Ammon's horn (tissue), 1 donor: ENCODE measurements at places on chromosomes 6 and 20.
A peak's percentile ranks its signal among the peaks of the same experiment; 100 is the strongest.

DNA sequence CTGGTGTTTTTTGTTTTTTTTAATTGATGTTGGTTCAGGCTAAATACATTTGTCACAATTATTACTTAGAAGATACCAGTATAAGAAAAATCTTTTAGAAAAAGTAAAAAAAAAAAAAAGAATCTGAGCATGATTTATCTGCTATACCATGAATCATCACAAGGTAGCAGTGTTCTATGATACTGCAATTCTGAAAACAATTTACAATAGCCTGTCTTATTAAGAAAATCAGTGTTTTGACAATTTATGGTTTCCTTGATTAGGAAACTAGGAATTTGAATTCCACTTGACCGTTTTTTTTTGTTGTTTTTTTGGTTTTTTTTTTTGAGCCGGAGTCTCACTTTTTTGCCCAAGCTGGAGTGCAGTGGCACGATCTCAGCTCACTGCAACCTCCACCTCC, 9.3 kb upstream of the MAK start:
- DNase-seq, result no peak

DNA sequence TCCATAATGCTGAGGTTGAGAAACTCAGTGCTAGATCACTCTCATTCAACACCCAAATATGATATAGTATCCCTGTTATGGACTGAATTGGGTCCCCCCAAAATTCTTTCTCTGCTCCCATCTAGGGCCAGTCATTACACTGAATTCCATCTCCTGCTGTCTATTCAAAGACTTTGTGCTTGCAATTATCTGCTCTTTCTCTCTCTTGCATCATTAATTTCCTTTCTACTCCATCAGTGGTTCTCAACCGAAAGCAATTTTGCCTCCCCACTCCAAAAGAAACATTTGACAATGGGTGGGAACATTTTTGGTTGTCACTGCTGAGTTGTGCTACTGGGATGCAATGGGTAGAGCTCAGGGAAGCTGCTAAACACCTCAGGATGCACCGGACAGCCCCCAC, 271.5 kb upstream of the CDYL start:
- no peak for DNase-seq

DNA sequence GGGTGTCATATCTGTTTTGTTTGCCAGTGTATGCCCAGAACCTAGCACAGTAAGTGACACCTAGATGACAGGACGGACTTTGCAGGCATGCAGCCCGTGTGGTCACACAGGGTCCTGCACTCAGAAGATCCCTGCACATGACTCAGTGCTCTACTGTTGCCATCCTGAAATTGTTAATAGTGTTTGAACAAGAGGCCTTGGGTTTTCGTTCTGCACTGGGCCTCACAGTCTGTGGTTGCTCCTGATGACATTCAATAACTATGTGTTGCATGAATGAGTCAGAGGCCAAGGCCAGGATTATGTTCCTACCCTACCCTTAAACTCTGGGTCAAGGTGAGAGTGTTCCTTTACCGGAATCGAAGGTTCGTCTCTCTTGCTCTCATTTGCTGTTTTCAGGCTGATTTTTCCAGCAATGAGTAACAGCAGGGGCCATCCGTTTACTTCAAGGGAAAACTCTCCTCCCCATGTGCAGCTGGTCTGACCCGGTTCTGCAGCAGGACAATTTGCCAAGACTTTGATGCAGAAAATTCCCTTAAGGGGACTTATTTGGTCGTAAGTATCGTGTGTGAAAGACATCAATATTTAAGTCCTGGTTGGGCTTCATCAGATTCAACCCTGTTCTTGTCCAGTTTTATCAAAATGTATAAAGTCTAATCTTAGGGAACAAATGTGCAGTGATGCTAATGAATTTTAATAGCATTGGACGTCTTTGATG, 13.0 kb upstream of the PFDN4 start:
- no peak for DNase-seq

- no peak for DNase-seq
These were observed 100.0 kb downstream of the RWDD2A start for GRCh38 chr6:83292900-83293843.

DNA sequence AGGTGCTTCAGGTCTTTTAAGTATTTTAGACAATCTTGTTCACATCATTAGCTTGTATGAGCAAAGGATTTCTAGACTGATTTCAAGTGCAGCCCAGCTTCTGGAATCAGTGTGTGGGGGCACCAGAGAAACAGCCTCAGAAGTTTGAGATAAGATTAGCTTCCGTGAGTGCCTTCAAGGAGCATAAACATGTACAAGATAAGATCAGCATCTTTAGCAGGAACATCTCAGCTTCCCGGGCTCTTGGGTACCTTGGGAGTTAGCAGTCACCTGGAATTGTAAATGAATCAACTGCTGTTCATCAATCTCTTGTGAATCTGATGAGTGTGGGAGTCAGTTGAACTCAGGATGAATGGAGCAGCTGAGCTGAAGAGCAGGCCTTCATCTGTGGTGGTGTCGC, 12.0 kb upstream of the CITED2 start:
- DNase-seq, result no peak

- no peak for DNase-seq
These were observed 91.5 kb upstream of the BEND6 start for GRCh38 chr6:56863366-56863765.

GRCh38 chr6:140732155-140732554, 1357.7 kb upstream of the CITED2 start:
- no peak for DNase-seq

- DNase-seq, result no peak
These were observed 250.6 kb downstream of the BCKDHB start for GRCh38 chr6:80357081-80357480.

DNA sequence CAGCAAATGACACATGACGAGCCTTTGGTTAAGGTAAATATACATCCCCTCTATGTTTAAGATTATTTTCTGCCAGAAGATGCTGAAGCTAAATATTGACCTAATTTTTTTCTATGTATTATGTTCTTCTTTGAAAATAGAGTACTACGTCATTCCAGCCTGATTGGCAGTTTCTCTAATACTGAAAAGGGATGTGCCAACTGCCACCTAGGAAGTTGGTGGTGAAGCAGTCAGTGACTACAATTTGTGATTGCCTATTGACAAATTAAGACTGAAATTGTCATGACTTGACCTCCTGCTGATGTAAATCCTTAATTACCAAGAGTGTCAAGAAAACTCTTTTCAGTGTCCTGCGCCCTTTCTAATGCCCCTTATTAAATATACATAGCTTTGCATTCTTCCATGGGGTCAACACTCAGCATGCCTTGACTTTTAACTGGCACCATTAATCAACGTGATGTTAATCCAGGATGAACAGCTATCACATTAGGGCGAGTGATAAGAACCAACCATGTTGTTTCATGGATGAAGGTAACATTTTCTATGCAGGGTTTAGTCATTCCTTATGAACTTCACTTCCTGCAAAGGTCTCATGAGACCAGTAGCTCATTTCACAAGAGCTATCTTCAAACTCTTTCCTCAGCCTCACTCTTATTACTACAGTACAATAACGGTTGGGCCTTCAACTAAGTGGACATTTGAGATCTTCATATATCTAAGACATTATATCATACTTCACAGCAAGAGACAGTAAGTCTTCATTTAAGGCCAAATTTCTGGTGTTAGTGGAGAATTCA, 22.5 kb upstream of the SGK1 start:
- no peak for DNase-seq

DNA sequence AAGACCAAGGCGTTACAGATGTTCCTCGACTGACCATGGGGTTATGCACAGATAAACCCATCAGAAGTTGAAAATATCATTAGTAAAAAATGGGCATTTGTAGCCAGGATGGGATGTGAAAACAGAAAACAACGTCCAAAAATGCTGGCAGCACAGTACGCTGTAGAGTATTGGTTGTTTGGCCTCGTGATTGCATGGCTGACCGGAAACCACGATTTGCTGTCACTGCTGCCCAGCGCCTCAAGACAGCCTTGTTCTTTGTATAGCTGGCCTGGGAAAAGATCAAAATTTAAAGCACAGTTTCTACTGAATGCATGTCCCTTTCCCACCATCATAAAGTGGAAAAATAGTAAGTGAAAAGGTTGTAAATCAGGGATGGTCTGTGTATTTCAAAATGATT, 41.9 kb downstream of the MTHFD1L start:
- no peak for DNase-seq

GRCh38 chr6:163554663-163555062, 140.1 kb downstream of the QKI start:
- no peak for DNase-seq

DNA sequence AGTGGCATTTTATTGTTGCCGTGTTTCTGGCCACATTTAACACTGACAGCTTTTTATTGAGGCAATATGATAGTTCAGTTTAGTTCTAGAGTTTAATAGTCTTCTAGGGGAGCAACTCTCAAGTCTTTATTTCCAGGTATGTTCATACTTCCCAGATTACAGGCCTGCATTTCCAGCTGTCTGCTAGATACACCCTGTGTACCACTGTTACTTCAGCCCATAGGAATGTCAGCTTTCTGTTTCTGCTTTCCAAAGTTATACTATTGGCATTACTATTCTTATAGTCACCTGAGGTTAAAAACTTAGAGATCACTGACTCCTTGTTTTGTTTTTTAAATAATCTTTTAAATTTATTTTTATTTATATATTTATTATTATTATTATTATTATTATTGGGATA, 7.6 kb downstream of the ZNF451 start:
- DNase-seq, result no peak

DNA sequence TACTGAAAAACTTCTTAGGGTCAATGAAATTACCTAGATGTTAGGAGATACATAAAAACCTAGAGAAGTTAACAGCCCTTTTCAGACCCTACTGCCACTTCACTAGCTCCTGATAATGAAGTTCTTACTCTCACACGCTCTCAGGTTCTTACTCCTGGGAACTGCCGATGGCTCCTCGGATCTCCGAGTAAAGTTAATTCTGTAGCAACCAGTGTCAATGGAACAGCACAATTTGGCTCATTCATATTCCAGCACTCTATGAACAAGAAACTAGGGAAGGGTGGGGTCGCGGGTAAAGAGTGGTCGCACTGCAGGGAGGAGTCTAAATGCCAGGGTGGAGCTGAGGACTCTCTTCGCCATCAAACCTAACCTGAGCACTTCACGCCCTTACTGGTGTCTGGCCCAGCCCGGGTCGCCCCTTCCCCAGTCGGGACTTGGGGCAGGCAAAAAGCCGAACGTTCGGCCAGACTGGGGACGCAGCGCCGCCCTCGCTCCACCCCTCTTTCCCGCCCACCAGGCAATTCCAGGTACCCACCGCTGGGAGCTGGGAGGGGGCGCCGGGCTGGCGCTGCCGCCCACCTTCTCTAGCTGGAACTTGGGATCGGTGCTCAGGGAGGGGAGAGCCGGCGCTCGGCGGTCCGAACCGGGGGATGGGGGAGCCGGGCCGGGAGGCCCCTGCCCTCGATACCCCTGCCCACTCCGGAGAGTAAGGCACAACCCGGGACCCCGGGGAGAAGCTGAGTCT, 744 bp downstream of the RAB23 start:
- DNase-seq, result peak; percentile 67

DNA sequence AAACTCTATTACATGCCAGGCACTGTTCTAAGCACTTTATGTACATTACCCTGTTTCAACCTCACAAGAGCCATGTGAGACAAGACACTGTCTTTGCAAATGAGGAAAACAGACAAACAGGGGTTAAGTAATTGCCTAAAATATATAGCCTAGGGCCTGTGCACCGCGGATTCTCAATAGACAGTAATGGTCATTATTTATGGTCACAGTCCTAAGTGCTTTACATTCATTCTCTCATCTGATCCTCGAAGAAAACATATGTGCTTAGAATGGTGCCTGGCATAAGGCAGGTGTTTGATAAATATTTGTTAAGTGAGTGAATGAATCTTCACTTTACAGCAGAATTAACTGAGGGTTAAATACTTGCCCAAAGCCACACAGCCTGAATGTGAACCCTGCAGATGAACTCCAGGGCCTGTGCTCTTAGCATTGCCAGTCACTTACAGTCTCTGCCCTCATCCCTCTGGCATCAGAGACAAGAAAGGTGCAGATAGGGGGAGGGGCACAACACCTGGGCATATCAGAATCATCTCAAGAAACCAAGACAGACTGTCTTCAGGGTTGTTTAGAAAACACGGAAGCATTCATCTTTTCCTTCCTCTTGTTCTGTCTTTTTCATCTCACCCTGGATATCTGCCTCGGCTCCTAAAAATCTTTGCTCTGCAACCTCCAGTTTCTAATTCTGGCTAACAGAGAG, 92.8 kb upstream of the SASH1 start:
- DNase-seq, result no peak

DNA sequence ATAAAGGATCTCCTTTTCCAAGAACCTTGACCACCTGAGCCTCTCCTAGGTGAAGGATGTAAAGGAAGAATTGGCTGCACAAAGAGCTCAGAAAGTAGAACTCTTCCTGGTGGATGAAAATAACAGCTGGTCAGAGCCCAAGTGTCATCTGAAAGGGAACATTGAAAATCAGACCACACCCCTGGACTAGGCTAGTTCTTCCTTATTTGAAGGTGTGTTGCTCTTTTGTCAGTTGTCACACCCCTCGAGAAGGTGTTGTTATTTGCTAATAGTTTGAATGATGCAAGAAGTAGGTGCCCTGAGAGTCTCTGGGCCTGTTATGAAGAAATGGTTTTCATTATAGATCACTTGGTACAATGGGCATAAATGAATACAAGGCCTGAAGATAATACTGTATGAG, 31.1 kb downstream of the NHLRC1 start:
- no peak for DNase-seq

DNA sequence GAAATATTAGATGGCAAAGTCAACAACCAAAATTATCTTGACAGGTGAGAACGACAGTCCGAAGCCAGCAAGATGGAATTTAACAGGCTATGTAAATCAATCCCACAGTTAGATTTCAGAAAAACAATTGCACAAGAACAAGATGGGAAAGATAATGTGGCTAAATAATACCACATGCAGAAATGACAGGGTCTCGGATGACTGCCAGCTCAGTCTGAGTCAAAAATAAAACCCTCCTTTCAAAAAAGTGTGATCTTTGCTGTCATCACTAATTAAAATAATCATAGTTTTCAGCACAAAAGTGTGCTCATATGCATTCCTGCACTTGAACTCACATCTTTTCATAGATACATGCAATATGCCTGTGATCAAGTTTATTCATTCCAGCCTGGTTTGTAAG, 25.9 kb downstream of the FOXQ1 start:
- DNase-seq, result no peak

DNA sequence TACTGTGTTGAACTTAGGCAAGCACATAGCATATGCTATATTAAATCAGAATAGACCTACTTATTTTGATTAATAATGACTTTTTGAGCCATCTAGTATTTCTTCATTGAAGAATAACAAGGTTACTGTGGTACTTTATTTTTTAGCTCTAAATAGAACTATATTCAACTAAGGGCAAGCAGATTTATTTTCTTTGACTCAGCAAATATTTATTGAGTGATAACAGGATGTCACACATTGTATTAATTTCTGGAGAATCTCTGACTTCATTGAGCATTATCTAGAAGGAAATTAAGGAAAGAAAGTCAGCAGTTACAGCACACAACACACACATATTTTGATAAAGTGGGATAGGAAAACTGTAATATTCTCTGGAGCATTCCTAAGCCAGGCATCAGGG, 407.4 kb downstream of the CD109 start:
- DNase-seq, result no peak
